ENCODE measurements at places on chromosomes 16 and 17.
A peak's percentile ranks its signal among the peaks of the same experiment; 100 is the strongest.

GRCh38 chr17:4436381-4436780 lies 2.6 kb downstream of the SPNS3 start:
- DNase-seq: no peak

GRCh38 chr17:44889003-44889402 lies 10.2 kb downstream of the EFTUD2 start:
- no peak for DNase-seq

GRCh38 chr17:19019041-19019941 lies 14.7 kb upstream of the FAM83G start:
- no peak for DNase-seq

- DNase-seq: no peak
Measured at GRCh38 chr16:67760956-67761230, 41.8 kb upstream of the GFOD2 start.

DNA sequence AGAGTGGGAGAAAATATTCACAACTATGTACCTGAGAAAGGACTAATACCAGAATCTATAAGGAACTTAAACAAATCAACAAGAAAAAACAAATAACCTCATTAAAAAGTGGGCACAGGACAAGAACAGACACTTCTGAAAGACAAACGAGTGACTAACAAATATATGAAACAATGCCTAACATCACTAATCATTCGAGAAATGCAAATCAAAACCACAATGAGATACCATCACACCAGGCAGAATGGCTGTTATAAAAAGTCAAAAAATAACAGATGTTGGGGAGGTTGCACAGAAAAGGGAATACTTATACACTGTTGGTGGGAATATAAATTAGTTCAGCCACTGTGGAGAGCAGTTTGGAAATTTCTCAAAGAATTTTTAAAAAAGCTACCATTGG lies 83.5 kb upstream of the WSCD1 start:
- DNase-seq: no peak

GRCh38 chr17:9729034-9729650 lies 62.2 kb downstream of the DHRS7C start:
- DNase-seq: peak; percentile 68

DNA sequence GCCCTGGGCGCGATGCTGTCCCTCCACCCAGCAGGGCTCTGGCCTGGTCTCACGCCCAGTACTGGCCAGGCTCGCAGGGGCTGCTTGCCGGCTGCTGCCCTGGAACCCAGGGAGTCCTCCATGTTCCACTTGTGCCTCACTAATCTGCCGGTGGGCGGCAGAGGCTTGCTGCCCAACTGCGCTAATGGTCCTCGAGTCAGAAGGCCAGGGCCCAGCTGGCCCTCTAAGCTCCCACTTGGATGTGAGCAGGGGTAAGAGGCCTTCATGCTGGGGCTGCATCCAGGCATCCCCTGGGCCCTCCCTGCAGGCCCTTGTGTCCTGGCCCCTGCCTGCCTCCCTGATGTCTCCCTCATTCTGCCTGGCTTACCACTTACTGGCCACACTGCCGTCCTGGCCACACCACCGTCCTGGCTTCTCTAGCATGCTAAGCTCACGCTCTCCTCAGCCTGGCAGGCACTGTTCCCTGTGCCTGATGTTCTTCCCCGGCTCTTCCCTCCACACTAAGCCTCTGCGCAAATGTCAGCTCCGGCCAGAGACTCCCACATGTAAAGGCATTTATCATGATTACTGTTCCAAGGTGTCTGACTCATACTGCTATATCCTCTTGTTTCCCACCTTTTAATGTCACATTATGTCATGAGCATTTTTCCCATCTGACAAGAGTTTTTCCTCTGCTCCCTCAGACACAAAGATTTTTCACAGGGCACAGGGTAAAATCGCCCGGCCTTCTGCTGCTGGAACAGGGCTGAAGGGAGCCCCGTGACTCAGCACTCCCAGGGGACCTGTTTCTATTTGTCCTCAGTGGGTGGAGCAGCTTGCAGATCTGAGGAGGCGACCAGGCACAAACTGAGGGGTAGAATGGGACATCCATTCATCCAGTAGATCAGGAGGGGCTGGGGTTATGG lies 15.9 kb downstream of the B9D1 start:
- DNase-seq: peak; percentile 86

GRCh38 chr17:59892251-59892923 lies 356 bp downstream of the TUBD1 start:
- no peak for DNase-seq

DNA sequence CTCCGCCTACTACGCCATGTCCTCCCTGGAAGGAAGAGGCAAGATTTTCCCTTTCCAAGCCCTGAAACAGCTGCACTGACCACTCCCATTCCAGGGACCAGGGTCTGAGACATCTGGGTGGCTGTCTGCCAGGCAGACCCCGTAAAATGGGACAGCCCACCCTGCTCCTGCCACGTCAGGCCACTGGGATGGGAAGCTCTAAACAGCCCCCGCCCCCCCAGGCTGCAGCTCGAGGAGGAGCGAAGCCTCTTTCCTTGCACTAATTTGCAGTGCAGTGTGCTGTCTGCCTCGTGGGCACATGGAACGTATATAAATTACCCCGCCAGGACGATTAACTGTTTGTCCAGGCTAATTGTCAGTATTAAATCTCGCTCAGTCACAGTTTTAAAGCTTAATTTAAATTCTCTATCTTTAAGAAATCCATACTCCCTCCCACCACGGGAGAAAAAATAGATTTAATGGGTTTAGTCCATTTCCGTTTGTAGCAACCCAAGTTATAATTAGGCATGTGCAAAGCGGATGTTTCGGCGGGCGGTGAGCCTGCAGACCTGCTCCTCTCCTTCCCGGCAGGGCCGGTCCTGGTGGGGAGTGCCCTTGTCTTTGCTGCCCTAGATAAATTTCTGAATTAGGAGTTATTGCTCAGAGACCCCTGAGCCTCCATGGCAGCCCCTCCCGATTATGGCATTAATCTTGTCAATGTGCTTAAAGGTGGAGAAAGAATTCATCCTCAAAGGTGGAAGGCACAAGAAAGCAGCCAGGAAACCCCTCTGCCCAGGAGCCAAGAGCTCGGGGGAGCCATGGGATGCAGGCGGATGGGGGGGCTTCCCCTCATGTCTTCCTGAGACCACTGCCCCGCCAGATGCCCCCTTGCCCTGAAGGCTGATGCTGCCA lies 268.0 kb upstream of the TNRC6C start:
- DNase-seq: peak; percentile 27

- no peak for DNase-seq
Measured at GRCh38 chr16:3490911-3491629, 4.2 kb downstream of the C16orf90 start.

GRCh38 chr17:79955691-79956440 lies 79.8 kb downstream of the TBC1D16 start:
- DNase-seq: no peak

DNA sequence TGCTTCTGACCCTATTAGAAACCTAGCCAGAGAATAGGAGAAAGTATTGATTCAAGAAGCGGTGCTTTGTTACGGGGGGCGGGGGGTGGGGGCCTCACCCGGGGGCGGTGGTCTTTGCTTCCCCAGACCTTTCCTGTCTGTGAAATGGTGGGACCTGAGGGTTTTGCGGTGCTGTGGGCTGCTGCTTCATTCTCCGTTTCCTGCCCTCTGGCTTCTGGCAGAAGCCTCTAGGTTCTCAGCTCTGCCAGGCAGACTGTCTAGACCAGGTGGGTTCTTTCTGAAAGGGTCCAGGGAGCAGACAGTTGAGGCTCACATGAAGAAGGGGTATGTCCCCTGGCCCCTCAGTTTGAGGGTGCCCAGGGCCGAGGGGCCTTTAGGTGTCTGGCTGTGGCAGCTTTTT lies 14.0 kb downstream of the GSE1 start:
- DNase-seq: no peak

DNA sequence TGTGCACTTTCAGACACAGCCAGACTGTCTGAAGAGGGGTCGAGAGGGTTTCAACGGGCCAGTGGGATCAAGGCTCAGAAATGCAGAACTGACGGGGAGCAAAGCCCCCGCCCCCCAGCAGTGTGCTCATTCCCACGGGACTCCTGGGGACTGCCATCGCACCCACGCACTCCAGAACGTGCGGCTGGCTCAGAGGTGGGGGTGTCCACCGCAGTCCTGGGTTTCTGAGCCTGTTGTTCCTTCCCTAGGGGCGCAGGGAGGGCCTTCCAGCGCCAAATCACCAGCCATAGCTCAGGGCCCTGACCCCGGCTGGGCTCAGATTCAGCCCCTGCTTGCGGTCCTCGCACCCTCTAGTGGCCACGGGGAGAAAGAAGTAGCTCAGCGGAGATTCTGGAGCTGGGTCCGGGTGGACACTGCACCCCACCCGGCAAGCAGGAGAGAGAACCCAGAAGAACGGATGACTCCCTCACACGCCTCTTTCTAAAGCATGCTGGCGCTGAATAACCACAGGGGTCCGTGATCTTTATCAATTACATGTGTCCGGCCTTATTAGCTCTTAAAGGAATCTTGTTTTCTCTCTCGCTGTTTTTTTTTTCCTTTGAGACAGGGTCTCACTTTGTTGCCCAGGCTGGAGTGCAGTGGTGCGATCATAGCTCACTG lies 45.0 kb upstream of the USP7 start:
- peak; percentile 90 for DNase-seq

DNA sequence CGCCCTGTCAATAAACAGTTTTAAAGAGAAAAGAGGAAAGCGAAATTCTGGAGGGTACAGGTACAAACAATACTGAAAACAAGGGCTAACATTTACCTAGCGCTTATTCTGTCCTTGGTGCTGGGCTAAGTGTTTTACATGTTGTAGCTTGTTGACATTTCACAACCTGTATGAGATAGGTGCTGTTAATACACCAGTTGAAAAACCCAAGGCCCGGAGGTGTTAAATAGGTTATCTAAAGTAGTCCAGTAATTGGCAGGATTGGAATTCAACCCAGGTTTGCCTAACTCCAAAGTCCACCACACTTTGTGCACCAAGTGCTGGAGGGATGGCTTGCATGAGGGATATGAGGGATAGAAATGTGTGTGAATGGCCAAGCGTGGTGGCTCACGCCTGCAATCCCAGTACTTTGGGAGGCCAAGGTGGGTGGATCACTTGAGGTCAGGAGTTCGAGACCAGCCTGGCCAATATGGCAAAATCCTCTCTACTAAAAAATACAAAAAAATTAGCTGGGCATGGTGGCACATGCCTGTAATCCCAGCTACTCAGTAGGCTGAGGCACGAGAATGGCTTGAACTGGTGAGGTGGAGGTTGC lies 2.9 kb downstream of the ATP6V0D1 start:
- no peak for DNase-seq

- DNase-seq: no peak
Measured at GRCh38 chr16:85570213-85570734, 42.8 kb upstream of the GSE1 start.

GRCh38 chr17:65776890-65777289 lies 215.4 kb upstream of the AXIN2 start:
- no peak for DNase-seq

GRCh38 chr17:37358098-37358829 lies 17.5 kb upstream of the C17orf78 start:
- DNase-seq: peak; percentile 45

DNA sequence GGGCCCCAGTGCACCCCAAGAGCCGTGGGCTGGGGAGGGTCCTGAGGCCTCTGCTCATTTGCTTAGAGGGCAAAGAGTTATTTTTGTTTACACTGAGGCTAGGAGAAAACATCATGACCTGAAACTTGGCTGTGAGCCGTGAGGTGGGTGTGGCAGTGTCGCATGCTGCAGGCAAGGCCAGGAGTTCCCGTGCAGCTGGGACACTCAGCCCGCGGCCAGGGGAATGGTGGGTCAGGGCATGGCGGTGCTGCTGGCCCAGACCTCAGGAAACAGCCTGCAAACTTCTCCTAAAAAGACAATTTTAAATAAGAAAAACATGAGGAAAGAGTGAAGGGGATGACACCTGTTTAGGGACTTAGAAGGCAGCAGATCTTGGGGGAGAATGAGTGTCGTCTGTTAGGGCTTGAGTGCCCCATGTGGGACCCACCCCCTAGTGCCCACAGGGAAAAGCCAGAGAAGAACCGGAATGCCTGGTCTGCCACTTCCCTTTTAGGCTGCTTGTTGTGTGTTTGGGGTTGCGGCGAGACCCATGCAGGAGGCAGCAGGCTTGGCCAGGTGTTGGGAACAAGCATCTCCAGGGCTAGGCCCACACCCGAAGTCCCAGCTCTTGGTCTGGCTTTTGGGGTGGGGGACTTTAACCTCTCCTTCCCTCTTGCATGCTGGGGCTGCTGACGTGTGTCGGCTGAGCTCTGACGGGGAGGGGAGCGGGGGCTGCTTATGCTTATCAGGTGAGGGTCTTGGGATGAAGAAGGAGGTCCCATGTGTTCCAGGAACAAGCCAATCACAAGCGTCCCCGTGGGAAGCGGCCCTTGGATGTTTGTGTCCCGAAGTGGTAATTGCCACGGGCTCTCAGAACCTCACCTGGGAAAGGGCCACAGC lies 80.9 kb upstream of the GNG13 start:
- DNase-seq: no peak

DNA sequence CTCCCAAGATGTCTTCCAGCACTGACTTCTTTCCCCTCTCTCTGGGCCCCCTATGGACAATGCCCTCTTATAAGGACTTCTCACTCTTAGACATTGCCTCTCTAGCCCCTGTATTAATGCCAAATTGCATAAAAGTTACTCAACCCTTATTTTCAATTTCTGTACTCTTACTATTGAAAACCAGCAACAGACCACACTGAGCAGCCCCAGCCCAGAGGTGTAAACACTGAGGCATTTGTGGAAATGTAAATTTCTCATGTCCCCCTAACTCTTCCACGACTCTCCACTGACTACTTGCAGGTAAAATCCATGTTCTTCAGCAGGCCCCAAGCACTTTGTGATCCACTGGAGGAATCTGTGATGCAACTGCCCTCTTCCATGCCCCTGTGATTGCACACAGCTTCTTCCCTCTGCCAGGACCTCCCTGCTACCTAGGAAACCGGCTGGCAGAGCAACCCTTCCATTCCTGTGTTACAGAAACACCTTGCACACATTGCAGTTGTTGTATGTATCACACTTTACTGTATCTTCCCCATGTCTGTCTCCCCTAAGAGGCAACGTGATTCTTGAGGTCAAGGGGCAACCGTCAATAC lies 4.4 kb downstream of the N4BP1 start:
- no peak for DNase-seq

DNA sequence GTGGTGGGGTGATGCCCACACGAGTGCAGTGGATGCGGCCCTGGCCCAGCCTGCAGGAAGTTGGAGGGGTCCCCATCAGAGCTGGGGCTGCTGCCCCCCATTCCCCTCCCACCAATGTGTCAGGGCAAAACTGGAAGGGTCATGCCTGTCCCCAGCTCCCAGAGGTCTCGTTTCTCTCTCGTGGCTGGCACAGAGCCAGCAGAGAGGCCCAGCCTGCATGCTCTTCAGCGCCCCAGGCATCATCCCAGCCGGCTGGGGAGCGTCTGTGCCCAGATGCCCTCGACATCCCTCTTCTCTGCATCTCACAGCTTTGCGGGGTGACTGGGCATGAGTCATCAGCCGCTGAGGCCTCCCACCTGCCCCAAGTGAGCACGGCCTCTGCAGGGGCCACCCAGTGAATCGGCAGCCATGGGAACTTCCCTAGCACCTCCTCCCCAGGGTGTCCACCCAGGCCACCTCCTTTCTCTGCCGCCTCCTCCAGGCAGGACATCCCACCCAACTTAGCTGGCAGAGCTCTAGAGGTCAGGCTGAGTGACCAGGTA lies 9.8 kb upstream of the CSNK1D start:
- DNase-seq: peak; percentile 69

DNA sequence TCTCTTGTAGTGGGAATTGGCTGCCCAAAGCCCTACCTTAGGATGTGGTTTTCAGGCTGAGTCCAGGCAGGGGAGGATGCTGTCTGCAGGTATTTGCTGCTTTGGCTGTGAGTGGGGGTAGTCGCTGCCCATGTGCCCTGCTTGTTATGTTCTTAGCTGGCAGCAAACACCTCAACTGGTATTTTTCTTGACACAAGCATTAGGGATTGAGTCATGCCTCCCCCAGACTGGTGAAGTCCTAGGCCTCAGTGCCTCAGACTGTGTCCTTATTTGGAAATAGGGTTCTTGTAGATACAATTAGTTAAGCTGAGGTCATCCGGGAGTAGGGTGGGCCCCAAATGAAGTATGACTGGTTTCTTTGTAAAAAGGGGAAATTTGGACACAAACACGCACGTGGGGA lies 808.3 kb upstream of the EEF2KMT start:
- DNase-seq: no peak
